ENCODE measurements at places on chromosomes 3 and 15.

GRCh38 chr3:88005066-88005465, 53.7 kb downstream of the CGGBP1 start:
- no peak for DNase-seq

GRCh38 chr3:73786321-73786807, 161.6 kb upstream of the PDZRN3 start:
- DNase-seq = peak; percentile 87

- no peak for DNase-seq
Observed at GRCh38 chr3:191137708-191138107, 61.3 kb upstream of the OSTN start.

GRCh38 chr3:134685929-134686802, 35.3 kb upstream of the KY start:
- DNase-seq = peak; percentile 47

- DNase-seq = no peak
Observed at GRCh38 chr3:155991847-155992246, 121.4 kb downstream of the GMPS start.

- no peak for DNase-seq
Observed at GRCh38 chr3:50214824-50215223, 9.8 kb downstream of the SLC38A3 start.

- DNase-seq = no peak
Observed at GRCh38 chr3:100401674-100402041, 319 bp downstream of the LNP1 start.

GRCh38 chr3:151419806-151420205, 35.3 kb upstream of the P2RY12 start:
- no peak for DNase-seq

- no peak for DNase-seq
Observed at GRCh38 chr3:139629033-139629432, 48.7 kb downstream of the NMNAT3 start.

GRCh38 chr15:95041297-95041696, 809.9 kb downstream of the MCTP2 start:
- DNase-seq = no peak

Measured in GM04504 (cell line).